Activated gamma-delta T cell (primary cell): ENCODE measurements at places on chromosomes 11 and 22.

GRCh38 chr22:49951678-49951985, 8.9 kb upstream of the PIM3 start:
- DNase-seq: no peak

DNA sequence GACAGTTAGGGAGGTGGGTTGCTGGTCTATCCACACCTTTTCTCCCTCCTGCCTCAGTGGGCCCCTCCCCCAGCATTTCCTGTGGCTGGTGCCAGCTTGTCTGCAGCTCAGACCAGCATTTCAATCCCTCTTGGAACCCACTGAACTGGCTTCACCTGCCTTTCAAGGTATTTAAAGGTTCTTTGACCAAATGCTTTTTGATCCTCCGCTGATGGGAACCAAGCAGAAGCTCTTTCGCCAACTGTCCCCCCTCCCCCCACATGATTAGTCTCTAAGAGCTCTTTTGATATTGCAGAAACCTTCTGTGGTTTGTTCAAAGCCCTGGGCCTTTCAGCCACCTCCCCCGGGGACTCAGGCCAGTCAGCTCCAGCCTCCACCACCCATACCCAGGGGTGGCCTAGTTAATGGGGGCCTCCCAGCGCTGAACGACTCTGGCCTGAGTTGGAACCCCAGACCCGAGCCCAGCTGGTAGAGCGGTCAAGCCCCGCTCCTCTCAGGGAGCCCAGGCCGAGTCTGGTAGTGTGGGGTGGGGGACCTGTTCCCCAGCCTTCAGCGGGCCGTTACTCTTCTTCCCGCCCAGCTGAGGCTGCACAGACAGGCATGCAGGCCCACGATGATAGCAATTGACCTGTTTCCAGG, 6.0 kb upstream of the SYT7 start:
- no peak for DNase-seq

DNA sequence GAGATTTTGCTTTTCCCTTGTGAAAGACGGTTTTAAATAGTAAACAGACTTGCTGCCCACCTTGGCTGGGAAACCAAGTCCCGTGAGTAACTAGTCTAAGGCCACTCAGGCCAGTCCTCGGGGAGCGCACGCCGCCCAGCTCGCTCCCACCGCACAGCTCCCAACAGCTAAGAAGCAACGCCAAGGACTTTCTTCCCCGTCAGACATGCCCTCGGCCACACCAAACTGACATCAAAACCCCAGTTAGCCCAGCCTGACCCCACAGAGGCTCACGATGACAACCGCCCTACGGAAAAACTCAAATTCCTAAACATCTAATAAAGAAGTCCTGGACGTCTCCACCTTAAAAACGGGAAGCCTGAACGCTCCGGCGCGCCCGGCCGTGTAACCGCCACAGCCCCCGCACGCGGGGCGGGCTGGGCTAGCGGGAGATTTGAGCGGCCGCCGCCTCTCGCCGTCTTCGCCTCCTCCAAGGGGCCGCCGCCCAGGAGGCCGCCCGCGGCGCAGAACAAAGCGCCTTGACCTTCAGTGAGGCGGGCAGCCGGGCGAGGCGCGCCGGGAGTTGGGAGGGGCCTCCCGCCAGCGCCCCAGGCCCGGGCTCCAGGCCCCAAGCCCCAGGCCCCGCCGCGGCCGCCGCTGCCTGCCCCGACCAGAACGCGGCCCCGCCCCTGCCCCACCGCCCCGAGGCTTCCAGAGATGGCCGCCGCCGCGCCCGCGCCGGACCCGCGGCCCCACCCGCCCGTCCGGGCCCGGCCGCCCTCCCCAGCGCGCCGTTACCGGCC, 486 bp downstream of the NAP1L4 start:
- DNase-seq: no peak

DNA sequence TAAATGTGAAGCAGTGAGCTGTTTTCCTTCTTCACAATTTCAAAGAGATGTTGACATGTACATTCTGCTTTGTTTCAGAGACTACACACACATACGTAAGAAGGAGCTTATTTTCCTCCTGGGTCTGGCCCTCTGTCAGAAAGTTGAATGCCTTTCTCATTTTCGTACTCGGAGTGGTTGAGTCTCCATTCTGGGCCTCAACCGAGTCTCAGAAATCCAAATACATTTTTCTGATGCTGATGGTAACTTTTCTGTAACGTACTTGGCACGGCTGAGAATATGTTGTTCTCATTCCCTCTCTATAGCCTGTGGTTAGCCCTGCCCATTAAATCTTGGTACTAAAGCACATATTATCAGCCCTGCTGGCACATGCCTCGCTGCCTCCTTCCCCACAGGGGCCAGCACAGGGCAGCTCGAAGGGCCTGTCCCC, 25.3 kb downstream of the PARVA start:
- DNase-seq: no peak

DNA sequence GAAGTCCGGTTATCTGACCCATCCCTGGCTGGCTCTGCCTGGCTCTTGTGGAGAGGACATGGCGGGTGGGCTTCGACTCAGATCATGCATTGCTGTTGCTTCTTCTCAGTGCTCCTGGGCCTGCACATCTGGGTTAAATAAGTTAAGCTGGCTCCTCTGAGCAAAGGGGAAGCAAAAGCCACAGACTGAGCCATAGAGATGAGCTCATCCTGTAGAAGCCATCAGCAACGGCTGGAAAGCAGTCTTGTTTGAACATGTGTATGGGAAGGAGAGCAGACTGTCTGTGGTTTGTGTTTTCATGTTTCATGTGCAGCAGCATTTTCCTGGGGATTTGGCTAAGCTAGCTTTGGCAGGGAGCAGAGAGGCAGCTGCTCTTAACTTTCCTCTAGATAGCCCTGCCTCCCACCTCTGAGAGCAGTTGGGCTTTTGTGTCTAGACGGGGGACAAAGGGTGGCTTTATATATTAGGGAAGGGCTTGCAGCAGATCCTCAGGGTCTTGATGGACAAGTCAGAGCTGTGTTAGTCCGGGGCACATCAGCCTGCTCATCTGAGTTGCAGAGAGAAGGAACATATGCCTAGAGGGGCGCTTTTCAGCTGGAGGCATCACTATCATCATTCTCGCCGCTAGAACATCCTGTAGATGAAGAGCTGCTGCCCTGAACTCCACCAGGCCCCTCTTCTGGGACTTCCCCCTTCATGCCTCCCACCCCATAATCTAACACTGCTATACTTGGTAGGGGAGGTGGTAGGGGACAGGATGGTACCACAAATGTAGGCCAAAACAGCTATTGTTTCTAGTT, 14.9 kb downstream of the DCPS start:
- no peak for DNase-seq

DNA sequence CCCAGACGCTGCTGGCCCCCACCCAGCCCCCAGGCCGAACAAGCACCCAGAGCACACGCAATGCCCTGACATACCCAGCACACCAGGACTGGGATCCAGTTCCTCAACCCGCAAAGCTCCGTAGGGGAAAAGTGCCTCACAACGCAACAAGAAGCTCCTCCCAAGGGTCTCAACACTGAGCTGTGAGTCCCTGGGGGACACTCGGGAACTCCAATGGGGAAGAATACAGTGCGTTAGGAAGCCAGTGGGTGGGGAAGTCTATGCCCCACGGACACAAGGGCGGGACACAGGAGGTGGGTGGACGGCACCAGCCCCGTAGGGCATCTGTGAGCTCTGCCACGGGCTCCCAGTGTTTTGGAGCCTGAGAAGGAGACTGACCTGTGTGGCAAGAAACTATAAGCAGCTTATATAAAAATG, 1.6 kb downstream of the DEAF1 start:
- no peak for DNase-seq

GRCh38 chr11:78744202-78744601, 169.5 kb upstream of the NARS2 start:
- no peak for DNase-seq
